ENCODE measurements at places on chromosomes 13 and 19.

GRCh38 chr19:47350630-47351029 lies 1.5 kb downstream of the DHX34 start:
- DNase-seq = no peak

DNA sequence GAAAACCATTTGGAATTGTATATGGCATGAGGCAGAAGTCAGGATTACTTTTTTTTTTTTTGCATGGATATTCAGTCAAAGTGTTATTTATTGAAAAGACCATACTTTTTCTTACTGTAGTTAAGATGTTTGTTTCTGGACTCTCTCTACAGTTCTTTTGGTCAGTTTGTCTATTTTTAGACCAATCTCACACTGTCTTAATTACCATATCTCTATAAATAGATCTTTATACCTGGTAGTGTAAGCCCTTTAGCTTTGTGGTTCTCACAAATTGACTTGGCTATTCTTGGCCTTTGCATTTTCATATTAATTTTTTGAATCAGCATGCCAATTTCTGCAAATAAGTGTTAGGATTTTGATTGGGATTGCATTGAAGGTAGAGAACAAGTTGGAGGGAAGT lies 96.8 kb downstream of the MAB21L1 start:
- no peak for DNase-seq

GRCh38 chr19:41479757-41480191 lies 36.8 kb downstream of the ERICH4 start:
- DNase-seq = peak; percentile 90

DNA sequence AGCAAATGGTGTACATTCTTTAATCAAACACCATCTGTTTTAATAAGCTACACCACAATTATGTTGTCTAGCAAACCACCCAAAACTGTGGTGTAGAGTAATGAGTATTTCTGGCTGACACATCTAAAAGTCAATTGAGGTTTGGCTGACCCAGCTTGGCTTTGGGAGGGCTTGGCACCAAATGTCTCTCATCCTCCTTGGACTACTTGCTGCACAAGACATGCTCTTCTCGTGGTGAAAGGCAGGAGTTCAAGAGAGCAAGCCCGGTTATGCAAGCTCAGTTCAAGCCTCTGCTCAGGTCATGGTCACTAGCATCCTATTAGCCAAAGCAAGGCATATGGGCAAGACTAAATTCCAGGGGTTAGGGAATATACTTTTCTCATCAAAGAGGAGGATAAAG lies 37.1 kb downstream of the LACC1 start:
- no peak for DNase-seq

DNA sequence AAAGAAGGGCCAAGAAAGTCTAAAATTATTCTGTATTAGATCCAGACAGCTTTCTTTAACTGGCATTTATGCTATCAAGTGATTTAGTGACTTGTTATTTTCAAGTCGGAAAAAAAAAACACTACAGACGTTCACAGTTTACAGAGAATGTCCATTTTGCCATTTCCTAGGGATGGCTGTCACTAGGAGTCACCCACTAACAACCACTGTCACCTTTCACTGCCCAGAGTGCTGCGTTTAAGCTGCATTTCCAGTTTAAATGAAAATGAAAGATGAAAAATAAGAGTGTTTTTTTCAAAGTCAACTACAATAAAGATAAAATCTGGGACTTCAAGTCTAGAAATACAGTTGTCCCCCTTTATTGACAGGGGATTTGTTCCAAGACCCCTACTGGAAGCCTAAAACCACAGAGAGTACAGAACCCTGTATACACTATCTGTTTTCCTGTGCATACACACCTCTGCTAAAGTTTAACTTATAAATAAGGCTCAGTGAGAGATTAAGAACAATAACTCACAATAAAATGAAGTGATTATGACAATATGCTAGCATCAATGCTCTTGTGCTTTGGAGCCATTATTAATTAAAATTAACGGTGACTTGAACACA lies 112.5 kb downstream of the SACS start:
- no peak for DNase-seq

- no peak for DNase-seq
Measured at GRCh38 chr19:30886222-30886621, 463.0 kb downstream of the TSHZ3 start.

- no peak for DNase-seq
Measured at GRCh38 chr13:66926851-66927524, 303.1 kb downstream of the PCDH9 start.
